ENCODE measurements at places on chromosomes 16 and 17. TPM values are rescaled to one million over a fixed set of nuclear protein-coding genes. Genes with fewer than 3 reads are reported as not detected.

DNA sequence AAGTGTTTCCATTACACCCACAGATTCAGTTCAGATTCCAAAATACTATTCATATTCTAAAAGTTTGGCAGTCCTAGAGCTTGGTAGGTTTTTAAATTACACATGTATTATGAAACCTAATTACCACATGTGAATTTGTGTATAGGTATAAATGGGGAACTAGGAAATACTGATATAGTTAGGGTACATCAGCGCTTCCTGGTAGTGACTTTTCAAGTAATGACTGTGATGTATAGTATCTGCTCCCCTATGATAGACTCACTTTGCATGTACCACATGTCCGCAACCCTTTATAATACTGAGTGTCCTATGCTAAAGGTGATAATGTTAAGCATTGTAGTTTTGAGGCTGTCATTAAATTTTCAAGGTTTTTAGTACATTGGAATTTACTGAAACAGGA, 22.9 kb downstream of the CDK12 start:
- no peak for DNase-seq

DNA sequence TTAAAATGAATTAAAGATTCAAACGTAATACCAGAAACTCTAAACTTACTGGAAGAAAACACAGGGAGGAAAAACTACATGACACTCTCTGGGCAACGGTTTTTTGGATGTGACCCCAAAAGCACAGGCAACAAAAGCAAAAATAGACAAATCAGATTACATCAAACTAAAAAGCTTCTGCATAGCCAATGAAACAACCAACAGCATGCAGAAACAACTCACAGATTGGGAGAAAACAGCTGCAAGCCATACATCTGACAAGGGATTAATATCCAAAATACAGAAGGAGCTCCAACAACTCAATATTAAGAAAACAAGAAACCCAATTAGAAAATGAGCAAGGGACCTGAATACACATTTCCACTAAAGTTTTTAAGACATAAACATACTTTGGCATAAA, 69.2 kb upstream of the ALOX12 start:
- peak; percentile 57 for DNase-seq

DNA sequence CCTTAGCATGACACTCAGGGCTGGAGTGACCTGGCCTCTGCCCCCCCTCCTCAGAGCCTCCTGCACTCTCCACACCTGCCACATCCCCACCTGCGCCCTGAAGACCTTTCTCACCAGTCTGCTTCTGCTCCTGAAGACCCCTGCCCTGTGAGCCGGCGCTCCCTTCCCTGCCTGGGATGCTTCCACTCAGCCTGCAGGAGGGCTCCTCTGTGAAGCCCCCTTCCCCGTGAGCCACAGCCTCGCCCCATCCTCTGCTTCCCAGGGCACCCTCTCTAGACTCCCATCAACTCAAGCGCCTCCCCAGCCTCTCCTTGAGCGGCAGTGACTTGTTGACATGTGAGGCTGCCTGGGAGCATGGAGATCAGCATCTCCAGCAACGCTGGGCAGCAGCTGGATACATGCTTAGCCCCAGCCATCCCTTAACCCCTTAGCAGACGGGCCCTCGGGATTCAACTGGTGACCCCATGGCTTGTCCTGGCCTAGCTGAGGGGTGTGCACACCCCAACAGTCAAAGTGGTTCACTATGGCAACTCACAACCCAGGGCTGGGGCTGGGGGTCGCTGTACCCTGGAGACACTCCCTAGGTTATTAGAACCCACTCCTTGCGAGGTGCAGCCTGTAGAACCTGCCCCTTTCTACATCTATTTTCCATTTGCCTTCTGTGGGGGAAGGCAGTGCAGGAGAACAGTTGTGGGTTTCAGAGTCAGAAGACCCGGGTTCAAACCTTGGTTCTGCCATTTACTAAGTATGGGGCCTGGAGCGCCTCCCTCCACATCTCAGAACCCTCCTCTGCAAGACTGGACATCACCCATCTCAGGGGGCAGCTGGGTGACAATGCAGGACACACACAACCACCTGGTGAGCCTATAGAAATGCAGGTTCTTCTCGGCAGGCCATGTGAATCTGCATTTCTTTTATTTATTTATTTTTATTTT, 21.5 kb downstream of the TMEM235 start:
- no peak for DNase-seq

- peak; percentile 46 for DNase-seq
Observed at GRCh38 chr16:47037396-47037745, 63.9 kb upstream of the DNAJA2 start.

GRCh38 chr17:82751171-82751570, 694 bp upstream of the TBCD start:
- no peak for DNase-seq

The CD300LB gene
- 0.58 TPM for total RNA-seq
